ENCODE measurements at places on chromosomes 13 and 19. TPM values are rescaled to one million over a fixed set of nuclear protein-coding genes. Genes with fewer than 3 reads are reported as not detected.

KASH5 gene
- polyA plus RNA-seq, result 0.67 TPM

ZNF440 gene
- polyA plus RNA-seq, result 4.3 TPM

SNRPA gene
- 104 TPM for polyA plus RNA-seq

KLHL1 gene
- polyA plus RNA-seq, result not detected

BEST2 gene
- polyA plus RNA-seq, result not detected

RNF113B gene
- not detected for polyA plus RNA-seq

ZIM2 gene
- polyA plus RNA-seq, result not detected

IRGC gene
- not detected for polyA plus RNA-seq

GRCh38 chr19:23978068-23978467 is 63.4 kb downstream of the ZNF726 start:
- H3K36me3 ChIP-seq, result no peaks in the 10 kb centered on the region
- DNase-seq, result no peak
- H3K27me3 ChIP-seq, result no peaks in the 10 kb centered on the region
- H3K4me3 ChIP-seq, result no peak overlapping the region
- H3K27ac ChIP-seq, result no peak overlapping the region
- H3K4me1 ChIP-seq, result no peaks in the 10 kb centered on the region

- H3K36me3 ChIP-seq, result no peaks in the 10 kb centered on the region
- peak overlapping the region; percentile 83 for H3K4me3 ChIP-seq
- H3K27ac ChIP-seq, result peak overlapping the region; percentile 92
- peak; percentile 62 for DNase-seq
- peaks cover 46% of the 10 kb centered on the region for H3K4me1 ChIP-seq
- no peaks in the 10 kb centered on the region for H3K27me3 ChIP-seq
These were observed 858 bp upstream of the USP12 start for GRCh38 chr13:27172495-27172842.

- H3K27ac ChIP-seq, result no peak overlapping the region
- H3K36me3 ChIP-seq, result no peaks in the 10 kb centered on the region
- no peak for DNase-seq
- peaks cover 3% of the 10 kb centered on the region for H3K27me3 ChIP-seq
These were observed 45.3 kb downstream of the SLC7A9 start for GRCh38 chr19:32824191-32824751.

- peaks cover 2% of the 10 kb centered on the region for H3K36me3 ChIP-seq
- no peaks in the 10 kb centered on the region for H3K4me1 ChIP-seq
- DNase-seq, result no peak
- no peak overlapping the region for H3K27ac ChIP-seq
- H3K4me3 ChIP-seq, result no peak overlapping the region
- H3K27me3 ChIP-seq, result no peaks in the 10 kb centered on the region
These were observed 7.0 kb upstream of the ZNF550 start for GRCh38 chr19:57566396-57567265.

DNA sequence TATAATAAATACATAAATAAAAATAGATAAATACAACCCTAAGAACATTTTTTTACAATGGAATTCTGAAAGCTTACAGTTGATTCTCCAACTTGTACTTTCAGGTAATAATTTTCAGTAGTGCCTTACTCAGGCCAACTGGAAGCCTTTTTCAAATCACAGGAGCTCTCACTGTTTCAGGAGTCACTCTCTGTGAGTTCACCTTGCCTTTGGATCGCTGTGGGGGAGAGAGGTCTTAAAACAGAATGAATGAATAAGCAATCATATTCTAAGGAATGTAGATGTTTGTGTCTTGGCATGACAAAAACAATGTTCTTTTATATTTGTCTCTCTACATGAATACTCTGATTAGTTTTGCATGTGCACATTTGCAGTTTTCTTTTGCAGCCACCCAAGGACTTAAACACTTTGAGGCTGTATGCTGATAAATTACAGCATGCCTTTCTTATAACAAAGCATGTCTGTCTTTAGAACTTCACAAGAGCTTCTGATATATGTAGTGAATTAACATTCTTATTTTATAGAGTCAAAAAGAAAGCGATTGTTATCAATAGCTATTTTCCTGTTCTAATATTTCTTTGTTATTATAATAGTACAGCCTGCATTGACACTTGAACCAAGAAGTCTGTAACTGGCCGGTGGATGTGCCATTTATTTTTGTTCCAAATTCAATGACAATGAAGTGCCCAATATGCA is 1111.5 kb upstream of the ATXN8OS start:
- no peaks in the 10 kb centered on the region for H3K27me3 ChIP-seq
- no peaks in the 10 kb centered on the region for H3K4me1 ChIP-seq
- DNase-seq, result no peak
- no peak overlapping the region for H3K4me3 ChIP-seq

DNA sequence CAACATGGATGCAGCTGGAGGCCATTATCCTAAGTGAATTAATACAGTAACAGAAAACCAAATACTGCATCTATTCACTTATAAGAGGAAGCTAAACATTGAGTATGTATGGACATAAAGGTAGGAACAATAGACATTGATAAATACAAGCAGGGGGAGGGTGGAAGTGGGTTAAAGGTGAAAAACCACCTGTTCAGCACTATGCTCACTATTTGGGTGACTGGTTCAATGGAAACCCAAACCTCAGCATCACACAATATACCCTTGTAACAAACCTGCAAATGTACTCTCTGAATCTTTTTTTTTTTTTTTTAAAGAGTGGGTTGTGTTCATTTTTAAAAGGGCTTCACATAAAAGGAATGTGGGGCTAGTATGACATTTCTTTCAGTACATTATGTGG is 26.9 kb upstream of the CPB2 start:
- no peak overlapping the region for H3K27ac ChIP-seq
- peaks cover 96% of the 10 kb centered on the region for H3K36me3 ChIP-seq
- H3K4me1 ChIP-seq, result no peaks in the 10 kb centered on the region

DNA sequence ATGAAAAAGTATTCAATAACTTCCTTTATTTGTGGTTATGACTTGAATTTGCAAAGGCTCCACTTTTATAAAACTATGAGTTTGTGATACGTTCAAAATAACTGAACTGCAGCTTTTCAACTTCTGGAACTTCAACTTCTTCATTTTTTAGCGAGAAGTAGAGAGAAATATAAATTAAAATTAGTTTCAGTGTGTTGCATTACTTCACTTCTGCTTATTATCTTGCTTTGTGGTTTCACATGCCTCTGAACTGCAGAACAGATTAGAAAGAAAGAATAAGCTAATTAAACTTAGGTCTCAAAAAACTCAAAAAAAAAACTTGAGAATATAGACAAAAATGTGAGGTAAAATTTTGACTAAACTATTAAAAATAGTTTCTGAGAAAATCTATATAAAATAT is 1073.4 kb downstream of the PCDH17 start:
- no peaks in the 10 kb centered on the region for H3K27me3 ChIP-seq
- no peak for DNase-seq
- no peaks in the 10 kb centered on the region for H3K36me3 ChIP-seq
- no peaks in the 10 kb centered on the region for H3K4me1 ChIP-seq
- H3K27ac ChIP-seq, result no peak overlapping the region

- DNase-seq, result no peak
- no peak overlapping the region for H3K4me3 ChIP-seq
- H3K36me3 ChIP-seq, result no peaks in the 10 kb centered on the region
- no peaks in the 10 kb centered on the region for H3K27me3 ChIP-seq
- no peaks in the 10 kb centered on the region for H3K4me1 ChIP-seq
These were observed 1355.0 kb downstream of the OLFM4 start for GRCh38 chr13:54383604-54384003.

- DNase-seq, result peak; percentile 97
- no peaks in the 10 kb centered on the region for H3K27me3 ChIP-seq
These were observed 11.0 kb downstream of the MOB3A start for GRCh38 chr19:2084993-2085720.

DNA sequence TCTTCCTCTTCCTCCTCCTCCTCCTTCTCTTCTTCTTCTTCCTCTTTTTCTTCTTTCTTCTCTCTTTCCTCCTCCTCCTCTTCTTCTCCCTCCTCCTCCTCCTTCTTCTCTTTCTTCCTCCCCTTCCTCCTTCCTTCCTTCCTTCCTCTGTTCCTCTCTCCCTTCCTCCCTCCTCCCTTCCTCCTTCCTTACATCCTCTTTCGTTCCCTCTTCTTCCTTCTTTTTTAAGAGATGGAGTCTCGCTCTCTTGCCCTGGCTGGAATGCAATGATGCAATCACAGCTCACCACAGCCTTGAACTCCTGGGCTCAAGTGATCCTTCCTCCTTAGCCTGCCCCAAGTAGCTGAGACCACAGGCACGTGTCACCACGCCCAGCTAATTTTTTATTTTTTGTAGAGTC is 13.2 kb downstream of the EHD2 start:
- H3K36me3 ChIP-seq, result no peaks in the 10 kb centered on the region
- H3K4me3 ChIP-seq, result no peak overlapping the region
- H3K4me1 ChIP-seq, result peaks cover 10% of the 10 kb centered on the region
- DNase-seq, result no peak
- H3K27ac ChIP-seq, result no peak overlapping the region

DNA sequence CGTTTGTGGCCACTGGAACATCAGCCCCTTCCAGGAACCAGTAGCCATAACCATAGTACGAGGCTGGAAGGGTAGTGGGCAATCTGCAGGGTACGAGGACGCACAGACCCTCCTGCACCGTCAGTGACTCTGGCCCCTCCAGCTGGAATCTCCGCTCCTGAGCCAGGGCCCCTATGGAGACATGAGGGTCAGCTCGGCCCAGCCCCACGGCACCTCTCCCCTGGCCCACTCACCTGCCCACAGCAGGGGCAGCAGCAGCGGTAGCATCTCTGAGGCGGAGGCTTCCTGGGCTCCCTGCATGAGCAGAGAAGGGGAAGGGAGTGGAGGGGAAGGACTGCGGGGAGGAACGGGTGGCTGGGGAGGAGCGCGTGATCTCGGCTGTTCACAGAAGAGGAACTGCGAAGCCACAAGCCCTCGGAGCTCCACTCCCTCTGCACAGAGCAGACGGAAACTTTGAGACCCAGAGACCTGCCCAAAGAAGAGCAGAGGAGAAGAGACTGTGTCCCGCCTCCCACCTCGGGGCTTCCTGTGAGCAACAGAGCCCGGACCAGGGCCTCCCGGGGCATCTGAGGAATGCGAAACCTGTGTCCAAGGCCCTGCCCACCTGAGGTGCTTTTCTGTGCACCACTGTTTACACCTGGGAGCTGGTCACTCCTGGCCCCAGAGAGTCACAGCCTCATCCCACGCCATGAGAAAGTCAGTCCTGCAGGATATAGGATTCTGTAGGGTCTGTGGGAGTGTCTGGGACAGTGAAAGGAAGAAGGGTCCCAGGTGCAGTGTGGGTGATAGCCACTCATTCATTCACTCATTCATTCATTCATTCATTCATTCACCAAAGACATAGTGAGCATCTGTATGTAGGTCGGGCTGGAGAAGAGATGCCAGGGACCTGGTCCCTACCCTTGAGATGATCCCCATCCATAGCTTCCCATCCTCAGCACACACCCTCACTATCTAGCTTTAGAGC is at the start of gene SIGLEC6:
SIGLEC6 (minus strand) TSS at position 322 of the 967 bp plus-strand sequence; CDS start at position 300, 22 bp downstream.
- no peak within 1 kb of the TSS for H3K4me3 ChIP-seq
- peak within 1 kb of the TSS; percentile 32 for H3K27ac ChIP-seq
- peak; percentile 88 for DNase-seq
- no peaks in the 10 kb centered on the region for H3K27me3 ChIP-seq

- H3K4me3 ChIP-seq, result no peak overlapping the region
- H3K27me3 ChIP-seq, result no peaks in the 10 kb centered on the region
- DNase-seq, result no peak
- H3K36me3 ChIP-seq, result no peaks in the 10 kb centered on the region
These were observed 411.2 kb downstream of the FGF9 start for GRCh38 chr13:22082030-22082429.

DNA sequence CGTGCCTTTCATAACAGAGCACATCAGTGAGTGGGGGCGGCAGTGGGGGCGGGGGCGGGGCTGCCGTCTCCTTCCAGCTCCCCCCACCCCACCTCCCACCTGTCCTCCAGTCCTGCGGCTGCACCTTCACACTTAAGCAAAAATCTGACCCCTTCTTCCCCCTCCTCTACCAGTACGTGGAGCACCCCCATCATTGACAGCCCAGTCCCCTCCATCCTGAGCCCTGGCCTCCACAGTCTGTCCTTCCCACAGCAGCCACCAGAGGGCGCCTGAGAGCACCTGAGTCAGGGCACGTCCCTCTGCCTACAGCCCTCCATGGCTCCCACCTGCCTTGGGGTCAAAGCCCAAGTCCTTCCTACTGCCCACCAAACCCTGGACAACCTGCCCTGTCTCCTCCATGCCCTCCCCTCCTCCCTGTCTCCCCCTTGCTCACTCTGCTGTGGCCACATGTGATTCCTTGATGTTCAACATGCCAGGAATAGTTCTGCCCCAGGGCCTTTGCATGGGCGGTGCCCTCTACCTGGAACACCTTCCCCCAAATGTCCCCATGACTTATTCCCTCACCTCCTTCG is 4.0 kb downstream of the EBI3 start:
- no peaks in the 10 kb centered on the region for H3K36me3 ChIP-seq
- no peaks in the 10 kb centered on the region for H3K27me3 ChIP-seq
- no peak overlapping the region for H3K27ac ChIP-seq
- H3K4me3 ChIP-seq, result no peak overlapping the region
- peak; percentile 71 for DNase-seq

DNA sequence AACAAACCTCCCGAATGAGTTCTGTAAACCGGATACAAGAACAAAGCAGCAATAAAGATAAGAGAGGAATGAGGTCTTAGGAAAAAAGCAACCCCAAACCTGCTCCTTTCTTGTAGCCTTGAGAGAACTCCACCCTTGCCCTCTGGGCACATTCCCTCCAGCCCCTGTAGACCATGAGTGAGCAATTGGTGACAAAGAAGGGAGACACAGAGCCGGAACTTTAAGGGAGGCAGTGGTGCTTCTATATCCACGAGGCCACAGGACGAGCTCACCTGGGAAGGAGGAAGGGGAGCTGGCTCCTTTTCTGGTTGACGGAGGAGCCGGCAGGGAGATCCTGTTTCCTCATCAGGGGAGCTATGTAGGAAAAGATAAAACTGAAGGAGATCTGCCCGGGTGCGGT is 13.0 kb downstream of the BRME1 start:
- H3K4me1 ChIP-seq, result no peaks in the 10 kb centered on the region
- H3K36me3 ChIP-seq, result no peaks in the 10 kb centered on the region
- H3K27me3 ChIP-seq, result no peaks in the 10 kb centered on the region
- DNase-seq, result no peak
- H3K4me3 ChIP-seq, result no peak overlapping the region

DNA sequence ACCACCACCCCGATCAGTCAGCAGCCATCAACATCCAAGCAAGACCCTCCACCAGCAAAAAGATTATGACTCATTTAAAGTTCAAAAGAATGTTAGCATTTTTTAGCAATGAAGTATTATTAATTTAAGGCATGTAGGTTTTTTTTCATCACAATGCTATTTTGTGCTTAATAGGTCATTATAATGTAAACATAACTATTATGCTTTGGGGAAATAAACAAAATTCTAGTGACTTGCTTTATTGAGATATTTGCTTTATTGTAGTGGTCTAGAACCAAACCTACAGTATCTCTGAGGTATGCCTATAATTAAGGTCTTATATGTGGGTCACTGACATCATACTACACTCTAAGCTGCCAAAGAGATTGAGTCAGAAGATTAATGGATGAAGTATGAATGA is 20.0 kb downstream of the KLF12 start:
- H3K4me1 ChIP-seq, result peaks cover 24% of the 10 kb centered on the region
- peaks cover 2% of the 10 kb centered on the region for H3K36me3 ChIP-seq
- no peak overlapping the region for H3K27ac ChIP-seq
- DNase-seq, result no peak
- H3K27me3 ChIP-seq, result no peaks in the 10 kb centered on the region
- H3K4me3 ChIP-seq, result no peak overlapping the region

GRCh38 chr19:14412996-14413692 is 6.0 kb downstream of the DDX39A start:
- no peaks in the 10 kb centered on the region for H3K27me3 ChIP-seq
- H3K4me1 ChIP-seq, result peaks cover 63% of the 10 kb centered on the region
- H3K27ac ChIP-seq, result no peak overlapping the region
- H3K4me3 ChIP-seq, result no peak overlapping the region
